ENCODE measurements at places on chromosomes 7 and 10.

GRCh38 chr10:60149003-60149402 lies 240.7 kb downstream of the ANK3 start:
- no peak for DNase-seq

GRCh38 chr7:102175423-102176170 lies 111.1 kb upstream of the SH2B2 start:
- no peak for DNase-seq

GRCh38 chr10:121062115-121062514 lies 211.0 kb downstream of the WDR11 start:
- DNase-seq = no peak

DNA sequence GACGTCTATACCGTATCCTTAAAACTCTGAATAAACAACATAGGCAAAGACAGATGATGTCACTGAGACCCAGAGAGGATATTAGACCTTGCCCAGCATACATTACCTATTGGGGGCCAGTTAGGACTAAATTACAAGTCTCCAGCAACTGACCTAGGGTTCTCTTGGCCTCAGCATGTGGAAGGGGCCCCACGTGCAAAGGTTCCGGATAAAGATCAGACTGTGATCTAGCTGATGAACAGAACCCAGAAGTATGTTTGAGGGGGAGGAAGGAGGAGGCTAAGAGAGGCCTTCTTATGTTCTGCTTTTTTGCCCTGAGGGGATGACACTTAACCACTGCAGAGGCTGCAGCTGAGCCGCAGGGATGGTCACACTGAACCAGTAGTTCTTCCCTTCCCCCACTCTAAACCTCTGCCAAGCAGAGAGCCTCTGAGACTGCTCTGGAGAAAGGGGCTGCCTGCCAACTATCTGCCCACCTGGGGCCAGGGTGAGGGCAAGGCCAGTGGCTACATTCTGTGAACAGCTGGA lies 24.0 kb upstream of the KMT2C start:
- no peak for DNase-seq

- no peak for DNase-seq
Observed at GRCh38 chr7:69949122-69949521, 350.8 kb downstream of the AUTS2 start.

- DNase-seq = no peak
Observed at GRCh38 chr10:94344522-94345122, 18.1 kb downstream of the NOC3L start.

- no peak for DNase-seq
Observed at GRCh38 chr10:59432207-59432900, 70.0 kb upstream of the FAM13C start.

DNA sequence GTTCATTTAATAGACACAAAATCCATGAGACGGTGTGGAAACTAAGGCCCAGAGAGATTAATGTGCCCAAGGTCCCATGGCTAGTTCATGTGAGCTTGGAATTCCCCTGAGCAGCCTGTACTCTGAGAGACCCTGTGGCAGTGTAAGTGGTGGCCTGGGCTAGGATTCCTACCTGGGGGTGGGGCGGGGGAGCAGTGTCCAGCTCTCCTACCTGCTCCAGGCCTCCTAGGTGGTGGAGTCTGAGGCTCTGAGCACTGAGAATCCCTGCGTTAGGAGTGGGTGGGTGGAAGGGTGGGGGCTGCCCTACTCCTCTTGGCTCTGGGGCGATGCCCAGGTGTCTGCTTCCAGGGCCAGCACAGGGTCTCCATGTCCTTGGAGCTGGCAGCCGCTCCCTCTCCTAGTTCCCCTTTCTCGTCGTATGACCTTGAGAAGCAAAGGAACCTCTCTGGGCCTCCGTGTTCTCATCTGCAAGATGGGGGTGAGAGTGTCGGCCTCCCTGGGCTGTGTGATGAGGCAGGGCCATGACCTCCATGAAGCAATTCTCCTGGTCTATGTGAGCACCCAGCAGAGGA lies 2.5 kb downstream of the SNCG start:
- DNase-seq = no peak

DNA sequence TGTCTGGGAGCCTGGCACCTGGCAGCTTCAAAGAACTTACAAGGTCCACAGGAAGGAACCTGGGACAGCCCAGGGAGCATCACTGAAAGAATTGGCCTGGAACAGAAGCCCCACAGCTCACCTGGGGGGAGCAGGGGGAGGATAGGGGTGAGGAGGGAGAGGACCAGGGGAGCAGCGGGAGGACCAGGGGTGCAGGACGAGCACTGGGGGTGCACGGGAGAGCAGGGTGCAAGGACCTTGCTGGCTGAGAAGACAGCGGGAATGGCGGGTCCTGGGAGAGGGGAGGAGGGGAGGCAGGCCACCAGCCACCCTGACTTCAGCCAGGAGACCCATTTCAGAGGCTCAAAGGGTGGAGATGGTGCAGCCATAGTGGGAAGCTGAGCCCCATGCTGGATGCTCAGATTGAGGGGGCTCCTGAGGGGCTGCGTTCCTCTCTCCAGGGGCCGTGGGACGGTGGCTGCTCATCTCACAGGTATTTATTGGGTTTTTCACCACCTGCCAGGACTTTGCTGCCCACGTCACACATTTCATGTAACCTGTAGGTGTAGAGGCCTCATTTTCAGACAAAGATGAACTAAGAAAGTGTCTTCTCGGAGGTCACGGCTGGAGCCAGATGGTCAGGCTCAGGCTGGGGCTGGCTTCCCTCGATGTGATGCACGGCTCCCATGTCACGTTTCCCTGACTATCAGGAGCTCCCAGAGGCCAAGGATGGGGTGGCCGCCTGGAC lies 110.1 kb downstream of the WDR37 start:
- DNase-seq = no peak

GRCh38 chr7:148177972-148178371 lies 412.6 kb upstream of the C7orf33 start:
- no peak for DNase-seq

DNA sequence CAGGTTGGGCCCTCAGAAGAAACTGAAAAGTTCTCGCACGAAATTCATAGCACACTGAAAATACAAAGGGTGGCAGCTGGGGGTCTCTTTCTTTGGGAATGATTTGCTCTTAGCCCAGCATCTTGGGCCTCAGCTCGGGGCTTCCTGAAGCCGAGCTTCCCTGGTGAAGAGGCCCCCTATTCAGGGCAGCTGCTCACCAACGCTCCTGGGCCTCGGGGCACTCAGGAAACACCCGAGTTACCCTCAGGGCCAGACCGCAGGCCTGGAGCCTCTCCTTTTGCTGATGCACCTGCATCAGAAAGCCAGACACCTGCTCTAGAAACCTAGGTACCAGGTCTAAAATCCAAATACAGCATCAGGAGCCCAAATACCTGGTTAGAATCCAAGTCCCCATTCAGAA lies 85.5 kb downstream of the PTPRE start:
- DNase-seq = no peak

- no peak for DNase-seq
Observed at GRCh38 chr7:156230576-156230975, 410.0 kb upstream of the RNF32 start.

GRCh38 chr10:7526017-7526400 lies 115.2 kb upstream of the SFMBT2 start:
- DNase-seq = no peak

GRCh38 chr7:142356166-142356565 lies 98.3 kb upstream of the PRSS58 start:
- no peak for DNase-seq

DNA sequence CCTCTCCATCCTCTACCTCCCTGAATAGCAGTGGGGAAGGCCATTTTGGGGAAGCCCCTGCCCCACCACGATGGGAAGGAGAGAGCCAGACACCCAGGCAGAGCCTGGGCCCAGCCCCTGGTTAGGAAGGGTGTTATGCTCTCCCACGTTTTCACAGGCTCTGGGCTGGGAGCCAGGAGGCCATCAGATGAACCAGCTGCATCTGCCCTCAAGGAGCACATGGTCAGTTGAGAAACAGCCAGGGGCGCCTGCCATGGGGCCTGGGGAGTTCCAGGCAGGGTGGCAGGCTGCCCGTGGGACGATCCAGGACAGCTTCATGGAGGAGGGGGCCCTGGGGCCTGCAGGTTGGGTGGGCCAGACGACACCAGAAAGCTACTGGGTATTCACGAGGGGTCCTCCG lies 47.5 kb downstream of the CAMK2B start:
- DNase-seq = no peak

GRCh38 chr10:31757831-31758230 lies 170.8 kb downstream of the ARHGAP12 start:
- no peak for DNase-seq

DNA sequence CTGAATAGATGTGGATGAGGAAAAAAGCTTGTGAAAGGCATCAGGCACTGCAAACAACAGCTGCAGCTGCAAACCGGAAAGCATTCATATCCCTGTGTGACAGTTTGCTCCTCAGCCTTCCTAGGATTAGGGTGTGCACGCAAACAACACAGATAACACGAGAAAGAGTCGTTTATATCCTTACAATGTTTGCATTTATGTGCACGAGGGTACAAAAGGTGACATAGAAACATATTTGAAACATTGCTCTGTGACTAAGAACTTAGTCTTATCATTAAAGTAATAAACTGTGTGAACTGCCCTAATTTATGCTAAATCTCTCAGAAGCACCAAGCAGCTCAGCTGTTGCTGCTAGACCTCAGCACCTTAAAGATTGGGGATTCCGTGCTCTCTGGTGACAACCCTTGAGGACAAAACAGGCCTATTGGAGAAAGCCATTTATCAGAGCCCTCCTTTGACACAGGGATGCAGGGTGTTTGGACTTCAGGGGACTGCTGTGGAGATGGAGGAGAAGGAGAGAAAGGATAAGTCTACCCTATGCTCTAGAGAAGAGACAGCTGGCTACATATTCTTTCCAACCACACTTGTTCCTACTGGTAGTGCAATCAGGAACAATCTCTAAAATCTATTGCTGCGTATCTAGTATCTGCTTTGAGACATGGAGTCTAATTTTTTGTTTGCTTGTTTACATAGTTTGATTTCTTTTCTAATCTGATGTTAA lies 176.2 kb downstream of the GNAT3 start:
- DNase-seq = no peak

DNA sequence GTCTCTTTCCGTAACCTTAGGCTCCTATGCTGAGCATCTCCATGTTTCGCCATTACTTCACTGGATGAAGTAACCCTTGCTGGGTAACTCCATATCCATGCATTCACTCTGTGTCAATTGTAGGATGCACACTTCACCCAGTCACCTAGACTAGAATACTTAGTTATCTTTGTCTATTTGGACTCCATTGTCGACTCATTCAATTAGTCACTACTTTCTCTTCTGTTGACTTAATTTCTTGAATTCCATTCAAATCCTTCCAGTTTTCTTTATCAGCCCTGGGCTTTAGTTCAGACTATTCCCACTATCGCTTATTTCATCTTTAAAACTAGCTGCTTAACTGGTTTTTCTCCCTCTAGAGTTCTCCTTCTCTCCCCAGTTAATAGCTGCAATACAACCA lies 111.3 kb upstream of the TNS3 start:
- no peak for DNase-seq

GRCh38 chr7:111137296-111138192 lies 46.6 kb downstream of the LRRN3 start:
- no peak for DNase-seq

GRCh38 chr10:86017841-86018734 lies 348.5 kb downstream of the GRID1 start:
- DNase-seq = no peak

GRCh38 chr10:77001206-77001605 lies 636.4 kb downstream of the KCNMA1 start:
- DNase-seq = no peak

DNA sequence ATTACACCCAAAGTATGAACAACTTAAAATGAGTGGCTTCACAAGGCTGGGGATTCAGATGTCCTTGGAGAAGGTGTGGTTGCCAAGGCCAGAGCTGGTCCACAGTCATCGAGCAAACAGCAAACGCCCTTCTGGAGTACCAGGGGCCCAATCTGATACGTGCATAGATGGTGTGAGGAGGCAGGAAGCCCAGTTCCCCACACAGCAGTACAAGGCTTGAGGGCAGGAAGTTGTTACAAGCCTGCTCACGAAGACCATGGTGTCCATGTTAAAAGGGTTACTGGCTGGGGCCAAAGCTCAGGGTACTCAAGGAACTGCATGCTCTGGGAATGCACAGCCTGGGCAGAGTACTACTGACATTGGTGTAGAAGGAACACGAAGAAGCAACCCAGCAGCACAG lies 4.6 kb upstream of the ANKRD26 start:
- DNase-seq = no peak

DNA sequence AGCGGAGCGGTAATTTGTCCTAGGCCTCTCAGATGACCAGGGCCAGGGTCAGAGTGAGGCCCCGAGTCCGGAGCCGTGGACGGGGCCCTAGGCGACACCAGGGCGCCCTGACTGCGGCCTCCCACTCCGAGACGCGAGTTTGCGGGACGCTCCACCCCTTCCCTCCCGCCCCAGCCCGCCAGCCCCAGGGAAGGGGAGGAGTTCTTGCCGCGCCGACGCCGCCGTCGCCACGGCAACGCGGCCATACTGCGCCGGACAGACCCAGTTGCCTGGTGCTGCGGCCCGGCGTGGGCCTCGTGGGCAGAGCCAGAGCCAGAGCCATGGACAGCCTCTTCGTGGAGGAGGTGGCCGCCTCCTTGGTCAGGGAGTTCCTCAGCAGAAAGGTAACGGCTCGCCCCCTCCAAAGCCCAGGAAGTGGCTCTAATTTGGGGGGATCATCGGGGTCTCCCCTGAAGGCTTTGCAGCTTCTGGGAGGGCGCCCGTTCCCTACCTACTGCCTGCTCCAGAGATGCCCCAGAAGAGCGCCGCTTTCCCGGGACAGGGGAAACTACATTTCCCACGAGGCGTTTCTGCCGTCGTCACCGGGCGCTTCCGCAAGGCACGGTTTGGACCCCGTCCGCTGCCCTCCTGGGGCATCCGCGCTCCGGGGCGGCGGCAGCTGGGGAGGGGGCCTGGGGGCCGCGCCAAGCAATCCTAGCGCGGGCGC lies at the start of gene MINDY4:
MINDY4 (plus strand) TSS at position 244 of the 706 bp plus-strand sequence; CDS start at position 321, 77 bp downstream.
- DNase-seq = peak; percentile 16

DNA sequence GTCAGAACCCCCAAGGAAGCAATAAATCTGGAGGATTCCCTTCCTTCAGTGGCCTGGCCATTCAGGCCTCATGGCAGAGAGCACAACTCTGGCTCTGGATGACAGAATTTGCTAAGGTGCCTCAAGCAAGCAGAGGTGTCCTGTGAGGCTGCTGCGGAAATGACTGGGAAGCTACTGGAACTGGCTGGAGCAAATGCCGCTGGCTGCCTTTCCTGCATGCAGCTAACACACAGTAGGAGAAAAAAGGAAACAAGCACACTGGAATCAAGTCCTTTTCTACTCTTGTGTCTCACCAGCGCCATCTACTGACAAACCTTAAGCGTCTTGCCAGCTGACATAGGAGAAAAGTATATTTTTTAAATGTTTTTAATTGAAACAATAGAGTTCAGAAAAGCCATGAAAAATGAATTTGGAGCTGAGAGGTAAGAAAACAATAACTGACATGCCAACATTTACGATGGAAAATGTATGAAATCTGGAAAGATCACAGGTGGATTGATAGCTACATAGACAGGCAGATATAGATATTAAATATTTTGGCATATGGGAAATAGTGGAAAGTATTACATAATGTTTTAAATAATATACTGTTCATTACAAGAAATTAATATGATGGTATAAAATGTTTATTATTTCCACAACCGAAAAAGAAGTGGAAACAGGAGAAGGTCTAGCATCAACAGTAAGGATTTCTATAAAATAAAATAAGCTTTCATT lies 951.6 kb downstream of the ANKRD7 start:
- no peak for DNase-seq
